ENCODE measurements at places on chromosomes 1 and 21.
A peak's percentile ranks its signal among the peaks of the same experiment; 100 is the strongest.

- no peak for DNase-seq
Observed at GRCh38 chr1:212118167-212118871, 82.8 kb downstream of the DTL start.

GRCh38 chr1:236733653-236734052 is 47.4 kb downstream of the ACTN2 start:
- no peak for DNase-seq

DNA sequence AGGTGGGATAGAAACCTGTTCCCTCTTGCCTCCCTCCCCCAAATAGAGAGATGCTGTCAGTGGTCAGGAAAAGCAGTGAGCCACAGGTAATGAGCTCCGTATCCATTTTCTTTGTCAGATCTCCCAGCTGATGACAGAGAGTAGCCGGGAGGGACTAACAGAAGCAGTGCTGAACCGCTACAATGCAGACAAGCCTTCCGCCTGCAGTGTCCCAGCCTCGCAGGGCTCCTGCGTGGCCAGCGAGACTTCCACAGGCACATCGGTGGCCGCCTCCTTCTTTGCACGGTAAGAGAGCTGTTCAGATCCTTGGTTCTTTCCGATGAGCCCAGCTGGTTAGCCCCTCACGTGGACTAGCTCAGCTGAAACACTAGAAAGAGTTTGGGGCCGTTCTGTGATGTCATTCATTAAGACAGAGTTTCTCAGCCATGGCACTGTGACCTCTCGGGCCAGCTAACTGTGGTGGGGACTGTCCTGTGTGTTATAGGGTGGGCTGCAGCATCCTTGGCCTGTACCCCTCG is 264.7 kb downstream of the KIF26B start:
- no peak for DNase-seq

DNA sequence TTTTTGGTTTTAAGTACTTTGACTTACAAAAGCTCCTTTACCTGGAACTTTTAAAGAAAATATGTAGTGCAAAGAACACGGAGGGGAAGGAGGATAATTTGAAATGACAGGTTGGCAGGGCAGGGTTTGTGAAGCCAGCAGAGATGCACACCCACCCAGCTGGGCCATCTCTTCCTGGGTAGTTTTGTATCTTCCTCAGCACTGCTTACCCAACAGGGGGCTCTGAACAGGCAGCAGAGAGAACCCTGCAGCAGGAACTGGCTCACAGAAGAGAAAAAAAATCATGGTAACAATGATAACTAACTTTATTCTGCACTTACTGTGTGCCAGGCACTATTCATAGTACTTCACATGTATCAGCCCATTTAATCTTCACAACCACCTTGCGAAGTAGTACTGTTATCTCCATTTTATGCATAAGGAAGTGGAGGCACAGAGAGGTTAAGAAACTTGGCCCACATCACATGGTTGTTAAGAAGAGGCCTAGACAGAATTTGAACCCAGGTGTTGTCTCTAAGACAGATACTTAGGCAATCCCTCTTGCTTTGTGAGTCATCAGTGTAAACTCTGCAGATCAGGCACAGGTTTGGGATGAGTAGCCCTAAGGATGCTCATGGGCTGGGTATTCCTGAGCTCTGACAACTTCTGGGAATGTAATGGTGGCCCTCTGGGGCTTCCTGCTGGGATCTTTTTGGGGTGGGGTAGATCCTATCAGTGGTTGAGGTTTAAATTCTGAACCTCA is 60.8 kb downstream of the ELK4 start:
- DNase-seq = no peak

DNA sequence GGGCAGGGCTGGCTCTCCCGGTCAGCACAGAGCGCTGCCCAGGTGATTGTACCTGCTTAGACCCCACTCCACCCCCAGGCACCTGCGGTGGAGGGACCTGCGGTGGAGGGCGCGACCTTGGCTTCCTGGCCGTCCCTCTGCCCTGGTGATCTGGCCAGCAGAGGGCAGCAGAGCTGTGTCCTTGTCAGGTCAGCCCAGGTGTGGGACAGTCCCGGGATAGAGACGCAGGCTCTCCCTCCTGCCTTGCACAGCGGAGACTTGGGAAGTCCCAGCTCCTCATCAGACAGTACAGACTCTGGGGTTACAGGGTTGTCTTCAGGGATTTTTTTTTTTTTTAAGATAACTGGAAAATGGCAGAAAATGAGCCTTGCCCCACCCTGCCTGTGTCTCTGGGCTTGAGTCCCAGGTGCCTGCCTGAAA is 10.0 kb downstream of the SLX9 start:
- DNase-seq = peak; percentile 46

GRCh38 chr1:205030241-205030640 is 12.8 kb upstream of the CNTN2 start:
- no peak for DNase-seq

GRCh38 chr1:53073868-53074311 is 11.9 kb downstream of the PODN start:
- no peak for DNase-seq

DNA sequence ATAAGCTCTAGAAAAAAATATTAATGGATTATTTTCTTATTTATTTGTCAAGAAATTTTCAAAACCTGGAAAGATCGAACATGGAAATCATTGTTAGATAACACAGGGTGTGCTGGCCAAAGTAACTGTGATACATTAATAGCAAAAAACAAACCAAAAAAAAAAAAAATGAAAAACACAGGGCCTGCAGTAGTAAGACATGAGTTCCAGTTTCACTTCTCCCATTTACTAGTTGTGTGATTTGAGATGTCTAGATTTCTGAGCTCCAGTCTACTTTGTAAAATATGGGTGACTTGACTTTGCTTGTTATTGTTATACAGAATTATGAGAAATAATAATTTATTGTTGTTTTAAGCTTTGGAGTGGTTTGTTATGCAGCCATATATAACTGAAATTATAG is 13.6 kb downstream of the FAM177B start:
- DNase-seq = no peak

- no peak for DNase-seq
Observed at GRCh38 chr1:227424953-227425352, 106.7 kb upstream of the CDC42BPA start.

DNA sequence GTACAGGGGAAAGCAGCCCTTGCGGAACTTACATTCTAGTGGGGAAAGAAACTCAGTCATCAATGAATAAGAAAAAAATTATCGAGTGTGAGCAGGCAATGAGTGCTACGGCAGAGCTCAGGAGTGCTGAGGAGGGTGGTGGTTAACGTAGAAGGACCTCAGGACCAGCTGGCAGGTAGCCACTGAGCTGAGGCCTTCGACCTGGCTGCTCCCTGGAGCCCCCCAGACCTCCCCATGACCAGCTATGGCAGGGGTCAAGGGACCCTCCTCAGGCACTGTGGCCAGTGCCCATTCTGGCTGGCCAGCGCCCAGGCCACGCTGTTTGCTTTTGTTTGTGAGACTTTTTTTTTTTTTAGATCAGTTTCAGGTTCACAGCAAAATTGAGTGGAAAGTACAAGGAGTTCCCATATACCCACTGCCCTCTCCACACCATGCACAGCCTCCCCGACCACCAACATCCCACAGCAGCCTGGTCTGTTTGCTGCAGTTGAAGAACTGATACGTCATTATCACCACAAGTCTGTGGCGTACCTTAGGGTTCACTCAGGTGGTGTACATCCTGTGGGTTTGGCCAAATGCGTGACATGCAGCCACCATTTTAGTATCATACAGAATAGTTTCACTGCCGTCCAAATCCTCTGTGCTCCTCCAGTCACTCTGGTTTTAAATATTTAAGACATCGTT is 11.8 kb upstream of the TTC22 start:
- DNase-seq = no peak

DNA sequence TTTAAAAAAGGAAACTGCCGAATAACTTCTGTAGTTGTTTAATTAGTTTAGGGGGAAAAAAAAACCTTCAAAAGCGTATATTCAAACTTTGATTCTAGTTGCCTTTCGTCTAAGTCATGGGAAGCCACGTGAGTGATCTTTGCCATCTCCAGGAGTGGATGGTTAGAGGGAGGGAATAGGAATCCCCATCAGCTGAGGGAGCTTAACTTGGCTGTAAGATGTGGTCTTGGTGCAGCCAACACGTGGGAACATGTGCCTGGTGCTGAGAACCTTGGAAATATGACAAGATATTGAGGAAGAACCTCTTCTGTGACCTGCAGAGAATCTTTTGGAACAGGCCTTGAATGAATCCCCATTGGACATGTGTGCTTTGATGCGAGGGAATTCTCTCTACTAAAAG is 1.7 kb downstream of the BACE2 start:
- peak; percentile 41 for DNase-seq

DNA sequence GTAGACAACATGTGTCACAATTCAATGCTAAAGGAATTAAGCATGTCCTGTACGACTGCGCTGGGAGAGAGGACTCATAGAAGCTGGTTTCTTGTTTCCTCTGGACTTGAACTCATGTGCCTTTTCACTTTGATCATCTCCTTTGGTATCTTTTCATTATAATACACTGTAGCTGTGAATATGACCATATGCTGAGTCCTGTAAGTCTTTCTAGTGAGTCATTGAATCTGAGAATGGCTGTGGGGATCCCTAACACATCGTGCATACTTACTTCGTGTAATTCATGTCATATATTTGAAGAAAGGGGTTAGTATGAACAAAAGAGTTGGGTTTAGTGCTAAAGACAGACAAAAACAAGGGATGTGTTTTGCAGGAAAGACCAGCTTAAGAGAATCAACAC is 148.1 kb upstream of the RUNX1 start:
- DNase-seq = no peak

GRCh38 chr1:15837931-15838330 is 9.6 kb upstream of the SPEN start:
- DNase-seq = no peak

GRCh38 chr1:170661646-170662411 is 2.1 kb upstream of the PRRX1 start:
- DNase-seq = peak; percentile 68

GRCh38 chr1:211133393-211133835 is 534 bp downstream of the KCNH1 start:
- peak; percentile 6 for DNase-seq

- no peak for DNase-seq
Observed at GRCh38 chr1:119250299-119250698, 109.8 kb upstream of the WARS2 start.

DNA sequence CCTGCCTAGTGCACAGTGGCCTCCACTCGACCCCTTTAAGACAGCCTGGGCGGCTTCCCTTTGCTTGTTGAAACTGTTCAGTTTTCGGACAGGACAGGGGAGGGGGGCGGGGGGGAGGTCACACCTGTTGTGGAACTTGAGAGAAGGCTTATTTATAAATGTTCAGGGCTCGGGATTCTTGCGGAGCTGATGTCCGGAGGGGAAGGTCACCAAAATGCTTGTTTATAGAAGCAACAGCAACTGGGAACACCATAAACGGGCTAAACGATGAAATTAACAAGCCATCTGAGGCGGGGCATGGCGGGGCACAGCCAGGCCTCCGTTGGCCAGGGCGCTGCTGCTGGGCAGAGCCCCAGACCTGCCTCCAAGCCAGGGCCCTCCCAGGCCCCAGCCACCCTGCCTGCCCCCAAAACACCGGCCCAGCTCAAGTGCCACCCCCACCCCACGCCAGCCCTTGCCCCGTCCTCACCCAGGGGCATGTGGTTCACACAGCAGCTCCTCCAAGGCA is 59.8 kb upstream of the CASZ1 start:
- no peak for DNase-seq

DNA sequence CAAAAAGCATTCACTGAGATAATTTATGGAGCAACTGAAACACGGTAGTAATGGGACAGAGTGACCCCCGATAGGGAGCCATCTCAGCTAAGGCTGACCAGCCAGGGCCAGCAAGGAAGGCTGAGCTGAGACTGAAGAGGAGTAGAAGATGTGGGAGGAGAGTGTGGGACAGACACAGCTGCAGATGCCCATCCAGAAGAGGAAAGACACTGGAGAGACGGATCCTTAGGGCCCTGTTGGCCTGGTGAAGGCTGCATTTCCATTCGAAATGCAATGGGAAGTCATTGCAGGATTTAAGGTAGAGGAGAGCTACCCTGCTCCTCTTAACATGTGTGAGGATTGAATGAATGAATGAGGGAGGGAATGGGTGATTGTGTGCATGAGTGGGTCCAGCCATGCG is 44.0 kb upstream of the LRP8 start:
- no peak for DNase-seq

DNA sequence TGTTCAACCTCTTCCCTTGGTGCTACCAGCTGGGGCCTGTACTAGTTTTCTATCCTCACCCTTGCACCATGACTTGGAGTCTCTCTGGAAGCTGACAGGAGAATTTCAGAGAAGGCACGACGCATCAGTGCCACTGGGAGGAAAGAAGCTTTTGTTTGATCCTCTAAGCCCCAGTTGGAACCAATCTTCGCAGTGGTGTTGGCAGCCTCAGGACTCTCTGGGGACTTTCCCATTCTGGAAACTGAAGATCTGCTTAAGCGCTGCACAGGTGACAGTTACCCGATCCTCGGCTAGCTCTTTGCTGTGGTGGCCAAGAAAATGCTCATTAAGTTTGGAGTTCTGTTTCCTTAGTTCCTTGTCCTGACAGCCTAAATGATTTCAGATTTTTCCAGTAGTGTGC is 222.3 kb downstream of the RHOU start:
- DNase-seq = no peak

DNA sequence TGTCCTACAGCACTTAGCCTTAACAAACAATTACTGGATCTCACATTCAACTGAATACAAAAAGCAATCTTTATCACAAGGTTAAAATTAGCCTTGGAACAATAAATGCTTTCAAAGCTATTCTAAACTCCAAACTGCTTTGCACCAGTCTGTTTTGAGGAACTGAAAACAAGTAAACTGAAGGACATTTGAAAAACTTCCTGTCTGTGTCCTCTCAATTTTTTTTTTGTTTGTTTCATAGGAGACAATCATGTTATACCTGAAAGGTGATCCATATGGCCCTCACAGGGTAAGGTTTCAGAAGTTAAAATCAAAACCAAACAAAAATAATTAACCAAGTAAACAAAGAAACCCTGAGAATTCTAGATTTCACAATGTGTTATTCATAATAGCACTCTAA is 459.1 kb downstream of the DPYD start:
- DNase-seq = no peak

DNA sequence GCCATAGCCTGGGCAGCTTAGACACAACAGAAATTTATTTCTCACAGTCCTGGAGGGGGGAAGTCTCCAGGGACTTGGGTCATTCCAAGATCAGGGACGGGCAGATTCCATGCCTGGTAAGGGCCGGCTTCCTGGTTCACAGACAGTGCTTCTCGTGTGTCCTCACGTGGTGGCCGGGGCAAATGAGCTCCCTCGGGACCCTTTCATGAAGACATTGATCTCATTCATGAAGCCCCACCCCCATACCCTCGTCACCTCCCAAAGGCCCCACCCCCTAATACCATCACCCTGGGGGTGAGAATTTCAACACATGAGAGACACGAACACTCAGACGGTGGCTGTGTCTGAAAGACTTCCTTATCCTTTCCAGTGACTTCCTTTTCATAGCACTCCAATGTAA is 51.5 kb downstream of the ACOT7 start:
- no peak for DNase-seq

DNA sequence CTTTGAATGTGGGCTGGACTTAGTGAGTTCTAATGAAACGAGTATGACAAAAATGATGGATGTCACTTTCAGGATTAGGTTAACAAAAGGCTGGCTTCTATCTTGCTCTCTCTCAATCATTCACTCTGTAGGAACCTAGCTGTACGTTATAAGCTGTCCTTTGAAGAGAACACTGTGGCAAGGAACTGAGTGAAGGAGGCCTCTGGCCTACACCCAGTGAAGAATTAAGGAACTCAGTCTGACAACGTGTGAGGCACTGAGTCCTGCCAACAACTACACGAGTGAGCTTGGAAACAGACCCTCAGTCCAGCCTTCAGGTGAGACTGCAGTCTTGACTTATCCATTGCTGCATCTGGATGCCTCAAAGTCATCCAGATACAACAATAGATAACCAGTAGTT is 3.3 kb upstream of the DNTTIP2 start:
- no peak for DNase-seq

- no peak for DNase-seq
Observed at GRCh38 chr1:161069731-161070270, at the start of gene ARHGAP30. Gene ARHGAP30, minus strand, starts transcription at chr1:161069891. Its CDS starts 267 bp downstream, at chr1:161069624.
